EL (cell line): ENCODE measurements at places on chromosomes 13 and 19.

- DNase-seq = no peak
Measured at GRCh38 chr19:39924389-39924788, 10.0 kb downstream of the FCGBP start.

- DNase-seq = no peak
Measured at GRCh38 chr19:13930402-13930801, 7.8 kb downstream of the PODNL1 start.

DNA sequence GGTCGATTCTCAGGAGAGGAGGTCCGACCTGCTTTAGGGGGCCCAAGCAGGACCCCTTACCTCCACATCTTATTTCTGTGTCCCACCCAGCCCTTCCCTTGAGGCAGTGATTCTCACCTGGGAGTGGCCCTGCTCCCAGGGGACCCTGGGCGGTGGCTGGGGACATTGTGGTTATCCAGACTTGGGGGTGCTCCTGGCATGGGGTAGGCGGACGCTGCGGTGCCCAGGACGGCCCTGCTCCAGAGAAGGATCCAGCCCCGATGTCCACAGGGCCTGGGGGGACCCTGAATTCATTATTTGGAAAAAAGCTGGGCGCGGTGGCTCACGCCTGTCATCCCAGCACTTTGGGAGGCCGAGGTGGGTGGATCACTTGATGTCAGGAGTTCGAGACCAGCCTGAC, 84.4 kb downstream of the GADD45B start:
- no peak for DNase-seq

DNA sequence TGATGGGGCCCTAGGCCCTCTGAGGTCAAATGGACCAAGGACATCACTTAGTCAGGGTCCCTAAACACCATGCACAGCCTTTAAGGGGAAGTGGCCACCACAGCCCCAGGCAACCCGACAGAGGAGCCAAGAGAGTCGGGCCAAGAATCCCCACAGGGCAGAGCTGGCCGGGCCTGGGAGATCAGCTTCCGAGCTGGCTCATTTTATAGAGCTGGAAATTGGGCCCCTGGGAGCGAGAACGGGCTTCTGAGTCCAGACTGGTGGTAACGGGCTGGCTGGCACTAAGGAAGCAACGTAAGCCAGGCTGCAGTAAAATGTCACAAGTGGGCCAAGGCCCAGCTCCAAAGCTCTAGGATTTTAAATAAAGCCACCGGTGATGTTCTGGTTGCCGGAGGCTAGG, 51.1 kb downstream of the HSPH1 start:
- DNase-seq = no peak

DNA sequence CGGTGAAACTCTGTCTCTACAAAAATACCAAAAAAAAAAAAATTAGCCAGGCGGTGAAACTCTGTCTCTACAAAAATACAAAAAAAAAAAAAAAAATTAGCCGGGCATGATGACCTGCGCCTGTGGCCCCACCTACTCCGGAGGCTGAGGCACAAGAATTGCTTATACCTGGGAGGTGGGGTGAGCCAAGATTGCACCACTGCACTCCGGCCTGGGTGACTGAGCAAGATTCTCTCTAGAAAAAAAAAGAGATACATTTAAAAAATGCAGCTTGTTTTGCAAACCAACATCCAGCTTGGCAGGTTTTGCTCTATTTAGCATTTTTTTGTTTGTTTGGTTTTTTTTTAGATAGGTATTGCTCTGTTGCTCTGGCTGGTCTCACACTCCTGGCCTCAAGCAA, 6.7 kb upstream of the PGPEP1 start:
- DNase-seq = no peak

GRCh38 chr13:113607056-113607888, 22.7 kb downstream of the TFDP1 start:
- DNase-seq = no peak

GRCh38 chr13:51805313-51805712, 1.4 kb upstream of the DHRS12 start:
- no peak for DNase-seq

DNA sequence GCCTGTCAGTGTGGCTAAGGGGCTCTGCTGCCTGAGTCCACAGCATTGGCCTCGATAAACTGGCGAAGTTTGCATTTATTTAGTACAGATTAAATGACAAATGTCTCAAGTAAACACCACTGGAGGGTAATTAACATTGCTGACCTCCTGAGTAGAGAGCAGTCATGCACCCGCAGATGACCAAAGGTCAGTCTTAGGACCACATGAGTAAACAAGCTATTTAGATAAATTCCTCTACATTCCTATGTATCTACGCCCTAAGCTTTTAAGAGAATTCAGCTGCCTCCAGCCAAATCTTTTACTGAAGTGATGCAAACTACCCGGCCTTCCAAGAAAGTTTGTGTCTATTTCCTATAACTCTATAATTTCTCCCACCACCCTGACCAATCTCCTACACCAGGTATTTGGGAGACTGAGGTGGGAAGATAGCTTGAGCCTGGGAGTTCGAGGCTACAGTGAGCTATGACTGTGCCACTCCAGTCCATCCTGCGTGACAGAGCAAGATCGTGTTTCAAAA, 22.9 kb downstream of the CD70 start:
- DNase-seq = no peak

- DNase-seq = no peak
Measured at GRCh38 chr13:111383591-111384440, 63.4 kb downstream of the TEX29 start.

DNA sequence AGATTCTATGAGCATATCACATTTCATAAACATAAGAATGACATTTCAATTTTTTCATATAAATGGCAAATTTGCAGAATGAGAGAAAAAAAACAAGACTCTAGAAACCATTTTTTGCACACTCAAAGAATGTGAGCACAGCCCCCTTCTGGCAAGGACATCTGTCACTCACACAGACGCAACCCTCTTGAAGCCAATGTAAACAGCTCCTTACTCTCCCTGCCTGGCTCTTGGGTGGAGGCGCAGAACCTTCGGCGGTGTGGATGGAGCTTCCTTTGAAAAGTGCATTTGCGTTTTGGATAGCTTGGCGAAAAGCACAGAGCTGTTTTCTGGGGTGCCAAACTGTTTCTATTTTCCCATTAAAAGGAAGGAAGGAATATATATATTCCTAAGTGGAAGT, 367.6 kb upstream of the TSHZ3 start:
- DNase-seq = no peak

DNA sequence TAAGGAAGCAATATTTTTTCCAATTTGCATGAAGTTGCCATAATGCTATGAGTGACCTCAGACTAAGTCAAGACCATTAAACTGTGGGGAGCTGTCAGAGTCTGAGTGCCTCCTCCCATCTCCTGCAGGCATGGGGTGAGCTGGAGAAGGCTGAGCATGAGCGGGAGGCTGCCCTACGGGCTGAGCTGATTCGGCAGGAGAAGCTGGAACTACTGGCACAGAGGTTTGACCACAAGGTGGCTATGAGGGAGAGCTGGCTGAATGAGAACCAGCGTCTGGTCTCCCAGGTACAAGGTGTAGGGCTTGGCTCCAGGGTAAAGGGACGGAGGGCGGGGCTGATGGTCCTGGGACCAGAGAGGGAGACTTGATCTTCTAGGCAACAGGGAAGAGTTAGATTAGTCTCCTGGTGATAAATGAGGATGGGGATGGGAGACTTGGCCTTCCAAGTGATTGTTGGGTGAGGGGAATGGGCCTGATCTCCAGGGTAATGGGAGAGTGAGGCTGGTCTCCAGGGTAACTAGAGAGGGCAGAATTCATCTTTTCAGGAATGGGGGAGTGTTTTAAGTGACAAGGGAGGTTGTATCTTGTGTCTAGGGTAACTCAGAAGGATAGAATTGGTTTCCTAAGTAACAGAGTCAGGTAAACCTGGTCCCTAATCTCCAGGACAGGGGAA, 36.0 kb downstream of the SPTBN4 start:
- no peak for DNase-seq

DNA sequence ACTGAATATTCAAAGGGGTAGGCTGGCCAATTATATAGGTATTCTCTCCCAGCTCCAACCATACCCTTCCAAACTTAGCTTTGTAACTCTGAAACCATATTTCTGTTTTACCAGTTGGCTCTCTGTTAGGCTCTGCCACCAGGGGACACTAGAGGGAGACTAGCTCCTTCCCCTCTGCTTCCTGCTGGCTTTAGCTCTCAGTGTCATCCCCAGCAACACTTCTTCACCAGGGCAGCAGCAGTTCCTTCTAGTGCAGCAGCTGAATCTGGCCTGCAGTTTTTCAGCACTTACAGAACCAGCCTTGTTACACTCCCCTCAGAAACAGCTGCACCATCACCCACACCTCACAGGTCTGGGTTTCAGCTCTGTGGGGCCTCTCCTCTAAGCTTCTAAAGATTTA, 51.0 kb upstream of the DOCK9 start:
- peak; percentile 9 for DNase-seq

DNA sequence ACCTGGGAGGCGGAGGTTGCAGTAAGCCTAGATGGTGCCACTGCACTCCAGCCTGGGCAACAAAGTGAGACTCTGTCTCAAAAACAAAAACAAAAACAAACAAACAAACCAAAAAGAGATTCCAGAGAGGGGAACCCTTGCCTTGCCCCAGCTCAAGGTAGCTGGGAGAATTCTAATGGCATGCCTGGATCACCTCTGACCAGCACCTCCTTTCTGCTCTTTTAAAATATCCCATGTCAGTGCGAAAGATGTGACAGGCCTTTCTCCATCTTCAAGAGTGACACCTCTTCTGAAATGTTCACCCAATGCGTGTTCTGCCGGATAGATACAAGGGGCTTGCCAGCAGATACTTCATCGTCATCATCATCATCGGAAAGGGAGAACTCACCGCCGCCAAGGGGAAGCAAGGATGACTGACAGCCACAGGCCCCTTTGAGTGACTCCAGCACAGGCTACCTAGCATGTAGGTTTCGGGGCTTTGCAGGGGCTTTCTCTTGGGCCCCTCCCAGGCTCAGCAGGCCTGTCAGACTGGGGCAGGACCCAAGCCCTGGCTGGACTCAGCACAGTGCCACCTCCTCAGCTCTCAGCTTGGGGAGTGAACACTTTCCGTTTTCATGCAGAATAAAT, 18.9 kb upstream of the LRP3 start:
- DNase-seq = no peak

DNA sequence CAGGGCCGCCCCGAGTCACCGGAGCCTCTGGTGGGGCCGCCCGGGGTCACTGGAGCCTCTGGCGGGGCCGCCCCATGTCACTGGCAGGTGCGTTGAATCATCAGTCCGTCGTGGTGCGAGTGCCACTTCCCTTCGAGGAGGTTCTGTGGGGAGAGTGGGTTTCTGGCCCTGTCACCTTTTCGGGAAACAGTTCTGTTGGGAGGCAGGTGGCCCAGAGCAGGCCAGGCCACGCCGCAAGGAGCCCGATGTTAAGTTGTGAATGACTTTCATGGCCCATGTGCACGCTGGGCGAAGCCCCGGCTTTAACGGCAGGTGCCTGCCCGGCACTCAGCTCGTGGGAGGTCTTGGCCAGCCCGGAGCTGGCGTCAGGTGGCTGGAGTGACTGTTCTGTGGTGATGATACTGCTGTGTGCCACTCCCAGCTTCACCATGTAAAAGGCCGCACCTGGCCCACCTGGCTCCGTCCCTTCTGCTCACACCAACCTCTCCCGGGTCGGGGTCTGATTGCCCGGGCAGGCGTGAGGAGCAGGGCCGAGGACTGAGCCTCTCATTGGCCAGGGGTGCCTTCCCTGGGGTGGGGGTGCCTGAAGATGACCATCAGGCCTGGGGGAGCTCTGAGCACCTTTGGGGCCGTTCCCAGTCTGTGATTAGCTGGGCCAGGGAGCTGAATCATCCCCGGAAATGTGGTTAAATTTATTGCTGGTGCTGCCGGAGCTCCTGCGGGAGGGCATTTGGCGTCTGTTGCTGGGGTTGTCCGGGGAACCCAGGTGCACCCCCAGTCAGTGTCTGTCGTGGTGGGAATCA, 29.2 kb downstream of the CSNK1G2 start:
- DNase-seq = peak; percentile 31
